ENCODE measurements at places on chromosomes 13 and 19.

GRCh38 chr19:10191347-10191746 lies 3.4 kb downstream of the DNMT1 start:
- DNase-seq: peak; percentile 78

- DNase-seq: no peak
Measured at GRCh38 chr19:3225677-3226093, 1.2 kb downstream of the CELF5 start.

GRCh38 chr19:7337380-7338194 lies 11.2 kb upstream of the ARHGEF18 start:
- DNase-seq: no peak

DNA sequence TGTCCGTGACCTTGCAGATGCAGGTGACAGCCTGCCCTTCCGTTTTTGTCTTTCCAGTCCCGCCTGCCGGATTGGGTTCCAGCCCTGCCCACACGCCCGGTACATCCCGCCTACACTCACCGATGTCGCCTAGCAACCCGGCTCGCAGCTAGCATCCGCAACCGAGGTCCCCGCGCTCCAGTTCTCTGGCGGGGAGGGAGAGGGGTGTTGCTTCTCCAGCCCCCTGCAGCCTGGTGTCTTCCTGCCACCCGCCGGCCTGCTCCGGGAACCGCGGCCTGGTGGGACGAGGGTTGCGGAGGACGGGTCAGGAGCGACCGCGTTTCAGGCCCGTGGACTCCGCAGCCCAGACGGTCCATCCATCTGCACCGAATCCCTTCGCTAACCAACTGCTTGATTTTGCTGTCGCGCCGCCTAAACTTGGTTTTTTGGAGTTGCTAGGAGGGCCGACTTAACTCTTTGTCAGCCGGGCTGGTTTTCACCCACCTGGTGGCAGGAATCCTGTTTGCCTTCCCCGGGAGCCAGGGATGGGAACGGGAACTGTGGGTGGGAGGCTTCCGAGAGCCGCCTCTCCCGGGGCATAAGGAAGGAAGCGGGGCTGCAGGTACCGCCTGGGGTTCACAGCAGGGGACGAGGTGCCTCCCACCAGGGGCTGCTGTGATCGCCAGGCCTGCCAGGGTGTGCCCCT lies 15.4 kb upstream of the MATK start:
- peak; percentile 13 for DNase-seq

GRCh38 chr13:20714161-20714560 lies 10.7 kb downstream of the IL17D start:
- DNase-seq: no peak

DNA sequence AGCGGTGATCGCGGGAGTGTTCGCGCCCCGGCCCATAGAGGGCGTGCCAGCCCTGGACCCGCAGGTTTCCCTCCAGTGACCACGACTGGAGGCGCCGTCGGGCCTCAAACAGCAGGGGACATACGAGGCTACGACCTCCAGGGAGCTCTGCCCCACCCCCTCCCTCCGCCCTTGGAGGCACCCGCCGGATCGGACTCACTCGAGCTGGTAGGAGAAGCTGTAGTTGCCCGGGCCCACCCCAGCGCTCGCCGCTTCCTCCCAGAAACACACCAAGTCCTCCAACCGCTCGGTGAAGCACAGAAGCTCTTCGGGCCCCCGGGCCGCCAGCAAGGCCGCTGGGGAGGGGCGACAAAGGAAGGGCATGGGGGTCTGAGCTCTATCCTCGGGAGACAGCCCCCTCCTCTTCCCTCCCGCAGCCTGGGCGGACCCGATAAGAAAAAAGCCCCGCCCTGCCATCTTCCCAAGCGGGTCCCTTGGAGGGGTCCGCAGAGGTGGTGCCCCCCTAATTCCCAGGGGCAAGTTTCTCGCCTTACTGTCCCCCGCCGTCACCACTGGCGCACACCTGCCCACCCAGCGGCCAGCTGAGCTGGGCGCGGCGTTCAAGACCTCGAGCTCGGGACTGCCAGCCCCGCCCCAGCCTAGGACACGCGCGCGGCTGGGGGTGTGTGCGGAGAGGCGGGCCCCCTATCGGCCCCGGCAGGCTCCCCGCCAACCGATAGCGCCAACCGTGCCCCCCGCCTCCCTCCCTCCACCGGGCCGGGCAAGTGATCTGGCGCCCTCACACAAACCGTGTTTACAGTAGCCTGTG lies 1.0 kb downstream of the EPOR start:
- peak; percentile 41 for DNase-seq

- peak; percentile 78 for DNase-seq
Measured at GRCh38 chr13:43908156-43909126, 28.7 kb downstream of the LACC1 start.

All from cardiac fibroblast (primary cell).